Stimulated activated CD4-positive, alpha-beta T cell treated with anti-CD3 and anti-CD28 coated beads, TNF-alpha, amount 100 ng/mL, for 1 hour (primary cell): ENCODE measurements at places on chromosomes 16 and 17.

- no peak for DNase-seq
Observed at GRCh38 chr16:54931120-54932014, 702 bp downstream of the IRX5 start.

DNA sequence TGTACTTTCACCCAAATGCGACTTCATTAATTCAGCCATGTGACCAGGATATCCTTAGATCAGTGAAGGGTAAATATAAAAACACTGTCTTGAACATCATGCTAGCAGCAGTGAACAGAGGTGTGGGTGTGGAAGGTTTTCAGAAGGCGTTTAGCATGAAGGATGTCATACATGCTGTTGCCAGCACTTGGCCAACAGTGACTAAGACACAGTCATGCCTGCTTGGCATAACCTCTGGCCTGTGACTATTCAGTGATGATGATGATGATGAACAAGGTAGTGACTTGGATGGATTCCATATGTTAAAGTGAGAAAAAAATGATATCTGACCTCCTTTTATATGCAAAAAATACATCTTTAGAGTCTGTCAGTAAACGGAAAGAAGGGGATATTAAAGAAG lies 97.9 kb downstream of the MAP2K4 start:
- no peak for DNase-seq

GRCh38 chr16:55698946-55699345 lies 43.2 kb downstream of the SLC6A2 start:
- no peak for DNase-seq

DNA sequence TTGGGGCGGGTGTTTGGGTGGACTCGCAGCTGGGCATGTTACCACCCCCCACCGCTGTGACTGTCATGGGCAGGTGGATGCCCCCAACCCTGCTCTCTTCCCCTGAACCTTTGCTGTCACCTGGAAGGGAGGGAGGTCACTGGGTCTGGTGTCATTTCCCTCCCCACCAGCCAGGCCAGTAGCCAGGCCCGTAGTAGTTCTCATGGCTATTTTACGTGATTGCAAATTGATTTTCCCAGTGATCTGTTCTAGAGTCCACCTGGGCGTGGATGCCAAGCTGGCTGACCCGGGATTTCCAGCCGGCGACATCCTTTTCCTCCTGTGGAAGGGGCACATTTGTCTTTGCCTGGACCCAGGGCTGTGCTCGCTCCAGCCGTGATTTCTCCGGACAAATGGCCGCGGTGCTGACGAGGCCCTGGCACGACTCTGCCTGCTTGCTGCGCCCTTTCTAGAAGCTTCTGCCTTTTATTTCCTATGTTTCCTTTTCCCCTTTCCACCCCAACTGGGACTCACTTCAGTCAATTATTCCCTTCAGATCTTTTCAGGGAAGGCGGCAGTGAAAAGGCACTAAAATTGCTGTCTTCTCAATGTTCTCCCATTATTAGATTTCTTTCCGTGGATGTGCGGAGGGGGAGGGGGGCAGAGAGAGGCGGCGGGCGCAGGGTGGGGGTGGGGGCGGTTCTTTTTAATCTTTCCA lies 226.9 kb upstream of the CIBAR2 start:
- no peak for DNase-seq

DNA sequence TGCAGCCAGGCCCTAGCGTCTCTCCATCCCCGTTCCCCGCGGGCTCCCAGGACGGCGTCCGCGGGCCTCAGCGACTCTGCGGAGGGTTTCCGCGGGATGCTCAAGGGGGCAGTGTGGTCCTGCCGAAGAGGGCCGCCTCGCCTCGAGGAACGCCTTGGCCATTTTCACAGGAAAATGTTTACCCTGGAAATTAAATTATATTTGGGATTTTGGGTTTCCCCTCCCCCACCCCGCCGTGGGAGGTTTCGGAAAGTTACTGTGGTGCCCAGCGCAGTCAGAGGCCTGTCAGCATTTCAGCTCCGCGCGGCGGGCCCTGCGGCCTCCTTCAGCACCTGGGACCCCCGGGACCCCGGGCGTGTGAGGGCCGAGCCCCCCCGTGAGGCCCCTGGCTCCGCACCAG lies 94.5 kb downstream of the PCTP start:
- no peak for DNase-seq

DNA sequence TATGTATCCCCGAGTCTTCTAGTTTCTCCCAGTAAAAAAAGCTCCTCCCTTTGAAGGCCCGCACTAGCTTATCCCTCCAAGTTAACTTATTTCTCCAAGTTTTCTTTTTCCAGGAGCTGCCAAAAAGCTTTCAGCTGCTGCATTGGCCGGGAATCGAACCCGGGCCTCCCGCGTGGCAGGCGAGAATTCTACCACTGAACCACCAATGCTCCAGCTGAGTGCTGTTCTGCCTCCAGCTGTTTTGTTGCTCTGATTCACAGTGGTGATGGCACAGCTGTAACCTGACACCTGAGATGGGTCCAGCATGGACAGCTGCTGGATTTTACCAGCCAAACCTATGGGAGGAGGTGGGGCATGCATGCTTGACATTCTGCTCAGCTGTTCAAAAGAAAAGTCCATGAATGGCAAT lies 22.1 kb downstream of the VAC14 start:
- no peak for DNase-seq

DNA sequence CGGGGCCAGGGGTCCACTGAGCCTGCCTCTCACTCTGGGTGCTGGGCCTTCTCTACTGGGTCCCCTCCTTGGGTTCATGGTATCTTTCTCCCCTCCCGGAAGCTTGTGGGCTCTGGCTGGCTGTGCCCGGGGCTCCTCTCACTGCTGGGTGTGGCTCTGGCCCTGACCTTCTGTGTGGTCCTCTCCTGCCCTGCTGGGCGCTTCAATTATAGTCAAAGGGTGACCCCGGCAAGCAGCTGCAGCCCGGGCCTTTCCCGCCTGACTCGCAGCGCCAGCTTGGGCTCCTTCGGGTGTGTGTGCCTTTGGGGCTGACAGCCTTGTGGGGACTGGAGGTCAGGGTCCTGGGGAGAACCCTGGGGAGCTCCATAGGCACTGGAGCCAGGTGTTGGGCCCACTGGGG lies 54.2 kb upstream of the PVALEF start:
- no peak for DNase-seq

DNA sequence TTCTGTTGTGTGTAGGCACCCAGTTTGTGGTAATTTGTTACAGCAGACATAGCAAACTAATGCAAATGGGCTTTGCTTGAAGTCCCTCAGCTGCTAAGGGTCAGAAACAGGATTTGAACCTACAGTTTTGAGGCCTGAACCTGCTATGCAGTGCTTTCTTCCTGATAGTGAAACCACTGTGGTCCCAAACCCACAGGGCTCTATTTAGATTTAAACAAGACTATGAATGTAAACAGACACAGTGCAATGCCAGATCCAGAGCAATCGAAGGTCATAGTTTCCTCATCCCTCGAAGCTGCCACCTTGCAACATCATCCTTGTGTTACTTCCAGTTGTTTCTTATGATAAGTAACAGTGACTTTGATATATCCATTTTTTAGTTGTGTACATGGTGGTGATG lies 630.2 kb downstream of the WWOX start:
- no peak for DNase-seq

DNA sequence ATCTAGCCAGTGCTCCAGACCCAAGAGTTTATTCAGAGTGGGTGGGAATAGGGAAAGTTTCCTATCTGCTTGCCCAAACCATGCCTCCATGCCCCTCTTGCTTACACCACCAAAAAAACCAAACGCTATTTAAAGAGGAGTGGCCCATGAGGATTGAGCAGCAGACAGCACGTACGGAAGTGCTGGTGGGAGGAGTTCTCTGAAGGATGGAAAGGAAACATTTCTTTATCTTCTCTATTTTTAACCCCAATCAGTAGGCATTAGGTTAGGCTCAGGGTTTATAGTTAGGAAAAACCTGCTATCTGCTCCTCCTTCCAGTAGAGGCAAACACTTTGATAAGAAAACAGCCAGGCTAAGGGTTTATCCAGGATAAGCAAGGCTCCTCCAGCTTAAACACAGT lies 235.3 kb downstream of the ZFHX3 start:
- no peak for DNase-seq

DNA sequence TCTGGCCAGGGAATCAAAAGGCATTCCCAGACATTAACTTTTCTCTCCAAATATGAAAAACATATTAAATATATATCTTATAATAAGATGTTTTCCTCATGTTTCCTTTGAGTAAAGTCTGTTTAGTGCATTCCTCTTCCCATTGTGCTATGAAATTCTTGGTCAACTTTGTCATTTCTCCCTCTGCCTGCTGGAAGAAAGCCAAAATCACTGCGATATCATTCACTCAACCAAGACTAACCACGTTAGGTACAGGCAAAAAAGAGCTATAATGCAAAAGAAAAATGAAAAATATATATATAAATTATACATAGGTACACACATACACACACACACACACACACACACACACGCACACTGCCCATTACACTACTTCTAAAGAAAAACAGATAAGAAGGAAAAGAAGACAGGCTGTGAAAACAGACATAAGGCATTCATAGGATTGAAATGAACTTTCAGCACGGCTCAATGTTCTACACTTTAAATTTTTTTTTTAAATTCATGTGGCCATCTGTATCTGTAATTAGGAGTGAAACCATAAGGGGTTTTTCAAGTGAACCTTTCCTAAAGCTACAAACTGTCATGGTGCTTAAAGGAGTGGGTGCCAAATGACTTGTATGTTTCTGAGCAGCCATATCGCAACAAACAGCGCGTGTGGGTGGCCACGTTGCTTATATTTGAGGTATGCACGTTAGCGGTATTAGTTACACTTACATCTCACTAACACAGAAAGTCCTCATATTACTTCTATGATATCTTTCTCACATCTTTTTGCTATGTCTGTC lies 71.6 kb upstream of the PSMD7 start:
- DNase-seq: no peak

GRCh38 chr17:65121916-65122806 lies 15.0 kb upstream of the RGS9 start:
- no peak for DNase-seq

DNA sequence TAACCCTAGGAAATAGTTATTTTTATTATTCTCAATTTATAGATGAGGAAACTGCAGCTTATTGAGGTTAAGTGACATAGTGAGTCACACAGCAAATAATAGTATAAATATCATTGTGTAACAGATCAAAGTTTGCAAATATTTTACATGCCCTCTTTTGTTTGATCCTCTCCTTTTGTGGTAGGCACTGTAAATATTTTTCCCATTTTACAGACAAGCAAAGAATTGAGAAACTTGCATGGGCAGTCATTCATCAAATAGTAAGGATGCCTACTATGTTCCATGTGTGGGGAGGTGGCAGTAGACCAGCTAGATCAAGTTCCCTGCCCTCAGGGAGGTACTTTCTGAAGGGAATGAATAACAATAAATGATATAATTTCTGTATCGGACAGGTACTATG lies 173.0 kb downstream of the PHKB start:
- DNase-seq: no peak

GRCh38 chr16:80109581-80109980 lies 431.2 kb upstream of the DYNLRB2 start:
- no peak for DNase-seq

DNA sequence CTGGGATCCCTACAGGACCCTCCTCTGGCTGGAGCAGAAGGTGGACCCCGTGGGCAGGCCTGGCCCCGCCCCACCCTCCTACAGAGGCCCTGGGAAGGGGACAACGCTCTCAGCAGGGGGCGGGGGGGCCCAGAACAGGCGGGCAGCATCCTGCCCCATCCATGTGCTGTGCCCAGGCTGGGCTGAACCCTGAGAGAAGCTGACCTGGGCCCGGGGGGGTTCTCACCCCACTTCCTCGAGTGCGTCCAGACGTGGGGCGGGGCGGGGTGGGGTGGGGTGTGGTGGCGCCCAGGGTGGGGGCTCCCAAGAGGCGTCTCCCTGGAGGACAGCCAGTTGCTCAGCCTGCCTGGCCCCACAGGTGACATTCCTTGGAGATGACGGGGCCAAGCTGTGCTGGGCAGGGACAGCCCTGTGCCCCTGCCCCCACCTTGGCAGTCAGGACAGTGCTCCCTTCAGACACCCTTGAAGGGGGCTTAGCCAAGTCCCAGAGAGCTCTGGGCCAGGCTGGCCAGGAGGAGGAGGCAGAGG lies 390 bp upstream of the UNC13D start:
- no peak for DNase-seq

DNA sequence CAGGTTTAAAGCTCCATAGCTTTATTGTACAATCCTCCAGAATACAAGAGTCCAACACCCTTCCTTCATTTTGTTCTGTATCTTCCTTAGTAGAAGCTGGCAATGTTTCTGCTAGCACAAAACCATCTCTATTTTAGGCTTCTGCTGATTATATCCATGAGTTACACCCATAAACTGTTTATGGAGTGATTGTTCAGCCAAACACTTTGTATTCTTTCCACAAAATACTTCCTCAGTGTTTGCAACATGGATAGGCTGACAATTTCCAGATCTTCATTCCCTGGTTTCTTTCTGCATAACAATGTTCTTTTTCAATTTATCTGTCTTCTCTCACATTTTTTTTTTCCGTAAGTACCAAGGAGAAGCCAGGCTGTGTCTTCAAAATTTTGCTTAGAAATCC lies 839.9 kb upstream of the CDH8 start:
- DNase-seq: no peak

DNA sequence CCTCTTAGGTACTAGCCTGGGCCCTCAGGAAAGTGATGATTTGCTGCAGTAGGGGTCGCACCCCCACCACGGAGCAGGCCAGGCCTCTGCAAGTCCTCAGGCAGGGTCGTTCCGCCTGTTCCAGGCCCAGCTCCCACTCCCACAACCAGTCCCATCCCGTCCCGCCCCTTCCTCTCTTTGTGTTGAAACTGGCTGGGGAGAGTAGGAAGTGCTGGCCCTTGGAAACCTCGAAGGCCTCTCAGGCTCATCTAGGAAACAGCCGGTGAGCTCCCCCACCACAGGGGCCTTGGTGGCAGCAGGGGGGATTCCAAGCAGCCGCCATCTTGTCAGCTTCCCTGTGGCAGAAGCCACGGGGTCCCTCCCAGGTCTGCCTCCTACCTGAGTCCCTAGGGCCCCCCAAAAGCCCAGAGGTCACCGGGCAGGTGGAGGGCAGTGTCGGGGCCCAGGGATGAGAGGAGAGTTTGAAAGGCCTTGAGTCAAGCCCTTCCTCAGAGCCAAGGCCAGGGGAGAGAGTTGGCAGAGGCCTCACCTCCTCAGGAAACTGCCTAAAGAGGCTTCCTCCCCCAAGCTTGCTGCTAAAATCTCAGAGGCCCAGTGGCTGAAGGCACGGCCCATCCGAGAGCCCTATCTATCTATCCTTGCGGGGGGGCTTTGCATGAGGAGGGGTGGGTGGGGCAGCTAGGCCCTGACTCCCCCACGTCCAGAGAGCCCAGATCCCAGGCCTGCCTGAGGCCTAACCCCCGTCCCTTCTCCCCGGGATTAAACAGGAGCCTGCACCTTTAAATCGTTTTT lies 22.2 kb downstream of the MMP15 start:
- no peak for DNase-seq

DNA sequence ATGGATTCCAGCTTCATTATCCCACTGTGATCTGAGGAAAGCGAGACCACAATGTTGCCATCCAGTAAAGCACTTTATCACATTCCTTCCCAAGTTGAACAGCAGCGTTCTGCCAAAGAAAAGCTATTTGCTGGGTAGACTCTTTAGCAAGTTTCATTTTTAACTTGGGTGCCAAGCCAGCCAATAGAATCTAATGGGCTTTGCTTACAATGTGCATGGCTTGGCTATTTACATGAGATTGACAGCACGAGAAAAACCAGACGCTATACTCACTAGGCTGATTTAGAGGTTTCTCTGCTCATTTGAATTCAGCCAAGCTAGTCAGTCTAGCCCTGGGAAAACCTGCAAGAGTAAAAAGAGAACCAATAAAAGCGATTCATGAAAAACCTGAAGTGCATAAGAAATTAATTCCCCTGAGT lies 108.9 kb downstream of the CDH13 start:
- no peak for DNase-seq
